Left kidney (tissue), 8 donors: ENCODE measurements at places on chromosomes 6 and 20. TPM values are rescaled to one million over a fixed set of nuclear protein-coding genes. Genes with fewer than 3 reads are reported as not detected.

GRCh38 chr20:36320898-36321695, 15.0 kb downstream of the DLGAP4 start:
- no peak for DNase-seq

Gene SLC32A1
- polyA plus RNA-seq, result 1.6 TPM

Gene EDN1
- 3.8 TPM for polyA plus RNA-seq

Gene FYN
- polyA plus RNA-seq, result 169 TPM

Gene MYBL2
- 34.0 TPM for polyA plus RNA-seq

GRCh38 chr6:79152269-79152737, 74.2 kb upstream of the PHIP start:
- DNase-seq, result no peak

Gene FAM8A1
- 46.1 TPM for polyA plus RNA-seq

GRCh38 chr6:132063738-132064137, 112.6 kb upstream of the CCN2 start:
- DNase-seq, result no peak

Gene HS3ST5
- 1.4 TPM for polyA plus RNA-seq
